ENCODE measurements at places on chromosomes 12 and 14. TPM values are rescaled to one million over a fixed set of nuclear protein-coding genes. Genes with fewer than 3 reads are reported as not detected.

The C14orf180 gene
- not detected for total RNA-seq

The PLCZ1 gene
- not detected for total RNA-seq

The GPR84 gene
- not detected for total RNA-seq

The ZFHX2 gene
- not detected for total RNA-seq

The CCDC184 gene
- total RNA-seq: 0.19 TPM

The PTCSC3 gene
- not detected for total RNA-seq
